ENCODE measurements at places on chromosomes 11 and 22. TPM values are rescaled to one million over a fixed set of nuclear protein-coding genes. Genes with fewer than 3 reads are reported as not detected.

PKDREJ gene
- not detected for total RNA-seq

MEI1 gene
- total RNA-seq = 4.6 TPM

DUSP8 gene
- 0.58 TPM for total RNA-seq

WNT11 gene
- total RNA-seq = not detected

SPTBN2 gene
- total RNA-seq = 0.29 TPM

H19 gene
- total RNA-seq = 55.1 TPM

RBMXL2 gene
- total RNA-seq = not detected

OR51I1 gene
- total RNA-seq = not detected

Measured in myometrial cell (primary cell).